NCI-H2171 (cell line): ENCODE measurements at places on chromosomes 4 and X.

DNA sequence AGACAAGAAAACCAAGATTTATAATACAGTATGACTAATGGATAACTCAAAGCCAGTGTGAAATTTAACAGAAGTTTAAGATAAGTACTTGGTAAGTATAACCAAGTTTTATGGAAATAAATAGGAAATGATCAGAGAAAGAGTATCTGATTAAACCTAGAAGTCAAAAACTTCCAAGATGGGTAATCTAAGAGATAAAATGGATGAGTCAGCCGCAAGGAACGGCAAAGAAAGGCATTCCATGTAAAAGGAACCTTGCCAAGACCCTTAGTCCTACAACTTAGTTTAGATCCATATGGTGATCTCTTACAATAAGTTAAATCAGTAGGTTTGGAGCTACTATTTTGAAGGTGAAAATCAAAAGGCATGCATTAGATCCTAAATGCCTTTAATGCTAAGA, 34.8 kb downstream of the LIN54 start:
- DNase-seq = no peak

DNA sequence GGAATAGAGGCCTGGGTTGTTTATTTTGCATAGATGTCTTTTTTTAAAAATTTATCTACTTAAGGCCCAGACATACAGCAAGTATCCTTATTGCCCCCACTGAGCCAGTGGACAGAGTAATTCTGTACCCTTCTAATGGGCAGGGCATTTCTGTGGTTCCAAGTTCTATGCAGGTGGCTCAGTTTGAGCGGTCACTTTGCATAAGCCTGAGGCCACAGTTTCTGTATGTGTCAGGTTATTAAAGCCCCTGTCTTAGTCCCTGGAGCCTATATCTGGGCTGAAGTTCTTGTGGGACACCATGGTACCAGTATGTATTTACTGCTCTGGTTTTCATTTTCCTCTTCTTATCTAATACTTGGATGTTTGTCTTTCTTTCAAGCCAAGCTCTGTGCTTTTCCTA, 168.8 kb downstream of the MID1IP1 start:
- DNase-seq = no peak

DNA sequence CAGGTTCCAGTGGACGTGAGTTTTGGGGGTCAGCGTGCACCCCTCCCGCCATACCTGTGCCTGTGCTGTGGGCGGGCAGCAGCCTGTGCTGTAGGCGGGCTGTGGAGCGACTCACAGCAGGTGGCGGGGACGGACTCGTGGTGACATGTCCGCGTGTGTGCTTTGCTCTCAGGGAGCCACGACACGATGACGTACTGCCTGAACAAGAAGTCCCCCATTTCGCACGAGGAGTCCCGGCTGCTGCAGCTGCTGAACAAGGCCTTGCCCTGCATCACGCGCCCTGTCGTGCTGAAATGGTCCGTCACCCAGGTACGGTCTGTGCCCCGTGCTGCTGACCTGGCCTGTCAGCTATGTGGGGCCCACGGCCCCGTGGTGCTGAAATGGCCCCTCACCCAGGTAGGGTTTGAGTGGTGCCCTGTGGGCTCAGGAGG, 7.4 kb downstream of the PLCXD1 start:
- no peak for DNase-seq

DNA sequence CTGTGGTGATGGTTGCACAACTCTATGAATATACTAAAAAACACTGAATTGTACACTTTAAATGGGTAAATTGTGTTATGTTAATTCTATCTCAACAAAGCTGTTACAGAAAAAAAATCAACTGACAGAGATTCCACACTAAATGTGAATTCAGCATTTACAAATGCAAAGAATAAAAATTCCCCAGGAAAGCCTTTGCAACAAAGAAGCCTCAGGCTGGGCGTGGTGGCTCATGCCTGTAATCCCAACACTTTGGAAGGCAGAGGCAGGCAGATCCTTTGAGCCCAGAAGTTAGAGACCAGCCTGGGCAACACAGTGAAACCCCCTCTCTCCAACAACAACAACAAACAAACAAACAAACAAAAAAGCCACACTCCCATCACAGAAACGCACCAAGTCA, 8.9 kb downstream of the BCLAF3 start:
- no peak for DNase-seq

- no peak for DNase-seq
Observed at GRCh38 chr4:41477181-41477905, 60.6 kb upstream of the LIMCH1 start.

DNA sequence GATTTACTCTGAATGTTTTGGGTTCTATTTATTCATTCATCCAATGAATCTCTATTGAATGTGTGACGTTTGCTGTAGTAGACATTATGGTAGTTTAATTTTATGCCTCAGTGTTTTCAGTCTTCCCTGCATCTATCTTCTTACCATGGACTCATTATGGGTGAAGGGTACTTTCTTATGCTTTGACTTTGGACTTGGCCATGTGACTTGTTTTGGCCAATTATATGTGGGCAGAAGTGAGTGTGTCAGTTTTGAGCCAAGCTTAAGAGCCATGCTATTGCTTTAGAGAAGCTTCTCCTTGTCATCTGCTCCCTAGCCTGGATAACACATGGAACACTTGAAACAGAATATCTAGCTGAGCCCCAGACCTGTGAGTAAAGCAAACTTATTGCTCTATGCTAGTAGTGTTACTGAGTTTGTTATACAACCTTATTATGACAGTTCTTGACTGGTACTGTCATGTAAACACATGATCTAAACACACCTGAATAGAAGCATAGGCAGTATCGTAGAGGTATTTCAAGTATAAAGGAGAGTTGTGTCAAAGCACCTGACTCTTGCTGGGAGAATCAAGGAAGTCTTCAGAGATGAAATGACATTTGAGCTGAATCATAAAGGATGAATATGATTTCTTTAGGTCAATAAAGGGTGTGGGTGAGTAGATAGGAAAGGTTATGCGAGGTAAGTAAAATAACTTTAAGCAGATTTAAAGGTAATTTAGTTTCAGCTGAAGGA, 128.4 kb downstream of the NAA11 start:
- no peak for DNase-seq

GRCh38 chr4:140222171-140222570, 68.2 kb upstream of the MAML3 start:
- DNase-seq = no peak

DNA sequence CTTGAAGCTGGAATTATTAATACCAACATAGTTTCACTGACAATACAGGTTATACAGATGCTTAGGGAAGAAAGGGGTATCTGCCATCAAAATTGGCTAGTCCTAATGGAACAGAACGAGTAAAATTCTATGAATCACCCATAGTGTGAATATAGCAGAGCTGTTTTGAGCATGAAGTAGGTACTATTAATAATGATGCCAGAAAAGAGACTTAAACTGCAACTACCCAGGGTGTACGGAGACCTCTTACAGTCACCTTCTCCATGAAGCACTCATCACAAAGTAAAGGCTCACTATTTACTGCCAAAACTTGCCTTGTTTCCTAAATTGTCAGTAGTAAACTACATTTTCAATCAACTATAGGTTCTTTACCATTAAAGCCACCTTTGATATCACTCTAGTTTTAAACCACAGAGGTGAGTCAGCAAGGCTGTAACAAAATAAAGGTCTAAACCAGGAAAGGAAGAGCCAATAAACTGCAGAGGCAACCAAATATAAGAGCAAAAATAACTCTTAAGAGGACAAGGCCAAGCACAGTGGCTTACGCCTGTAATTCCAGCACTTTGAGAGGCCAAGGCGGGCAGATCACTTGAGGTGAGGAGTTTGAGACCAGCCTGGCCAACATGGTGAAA, 114.4 kb downstream of the FRYL start:
- DNase-seq = no peak

DNA sequence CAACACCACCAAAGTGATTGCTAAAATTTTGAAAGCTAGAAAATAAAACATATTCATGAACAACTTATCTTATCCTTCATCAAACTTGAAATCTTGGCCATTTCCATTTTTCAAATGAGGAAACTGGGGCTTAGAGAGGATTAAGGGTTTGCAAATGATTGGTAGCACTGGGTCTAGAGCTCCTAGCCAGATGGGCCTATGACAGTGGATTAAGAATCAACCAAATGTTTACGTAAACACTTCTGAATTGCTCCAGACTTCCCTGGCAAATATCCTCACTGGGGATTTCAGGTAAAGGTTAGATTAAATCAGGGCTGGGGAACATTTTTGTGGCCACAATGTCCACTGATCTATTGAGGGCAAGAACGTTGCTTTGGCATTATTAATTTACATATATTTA, 241.2 kb downstream of the ANK2 start:
- no peak for DNase-seq
